ENCODE measurements at places on chromosomes 1 and 21. TPM values are rescaled to one million over a fixed set of nuclear protein-coding genes. Genes with fewer than 3 reads are reported as not detected.

The MSH4 gene
- total RNA-seq = 0.96 TPM

The SYCP1 gene
- total RNA-seq = not detected

The AMPD1 gene
- not detected for total RNA-seq

- H3K4me1 ChIP-seq = no peaks in the 10 kb centered on the region
- H3K27ac ChIP-seq = no peak overlapping the region
- no peak for DNase-seq
- no peak overlapping the region for H3K4me3 ChIP-seq
- no peaks in the 10 kb centered on the region for H3K27me3 ChIP-seq
- peaks cover 4% of the 10 kb centered on the region for H3K36me3 ChIP-seq
These were observed 55.2 kb downstream of the MRPL37 start for GRCh38 chr1:54255026-54255702.

- no peak overlapping the region for H3K27ac ChIP-seq
- H3K36me3 ChIP-seq = peaks cover 5% of the 10 kb centered on the region
- peak; percentile 49 for DNase-seq
- H3K4me3 ChIP-seq = no peak overlapping the region
- peaks cover 19% of the 10 kb centered on the region for H3K4me1 ChIP-seq
These were observed 11.1 kb downstream of the FAAH start for GRCh38 chr1:46405197-46405555.

DNA sequence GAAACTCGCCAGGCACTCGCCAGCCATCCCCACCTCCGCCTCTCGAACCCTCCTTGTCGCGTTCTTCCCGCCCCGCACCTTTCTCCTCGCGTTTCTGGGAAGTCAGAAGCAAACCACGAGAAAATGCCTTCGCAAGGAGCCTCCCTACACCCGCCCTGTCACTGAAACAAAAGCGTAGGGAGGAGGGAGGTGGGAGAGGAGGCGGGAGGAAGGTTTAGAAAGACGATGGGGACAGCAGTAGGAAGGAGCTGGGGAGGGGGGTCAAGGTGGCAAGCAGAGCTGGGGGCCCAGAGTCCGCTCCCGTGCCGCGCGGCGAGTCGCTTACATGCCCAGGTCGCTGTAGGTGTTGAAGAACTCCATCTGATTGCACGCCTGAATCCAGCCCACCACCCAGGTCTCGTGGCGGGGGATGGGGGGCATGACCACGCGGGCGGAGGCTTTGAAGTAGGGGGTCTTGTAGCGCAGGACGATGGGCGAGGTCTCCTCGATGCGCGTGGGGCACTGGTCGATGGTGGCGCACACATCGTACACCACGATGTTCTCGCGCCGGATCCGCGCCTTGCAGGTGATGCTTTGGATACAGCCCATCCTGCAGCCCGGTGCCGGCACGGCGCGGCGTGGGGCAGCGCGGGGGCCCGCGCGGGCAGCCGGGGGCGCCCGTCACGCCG, 1.0 kb downstream of the FAM78B start:
- no peaks in the 10 kb centered on the region for H3K27me3 ChIP-seq
- no peaks in the 10 kb centered on the region for H3K36me3 ChIP-seq
- DNase-seq = no peak
- no peak overlapping the region for H3K27ac ChIP-seq
- H3K4me1 ChIP-seq = peaks cover 14% of the 10 kb centered on the region
- peak overlapping the region; percentile 61 for H3K4me3 ChIP-seq

GRCh38 chr1:153190373-153190772, 12.9 kb upstream of the LELP1 start:
- H3K27me3 ChIP-seq = peaks cover 22% of the 10 kb centered on the region
- DNase-seq = no peak
- no peaks in the 10 kb centered on the region for H3K4me1 ChIP-seq
- no peaks in the 10 kb centered on the region for H3K36me3 ChIP-seq

- no peaks in the 10 kb centered on the region for H3K4me1 ChIP-seq
- H3K27me3 ChIP-seq = no peaks in the 10 kb centered on the region
- H3K4me3 ChIP-seq = no peak overlapping the region
- H3K36me3 ChIP-seq = no peaks in the 10 kb centered on the region
- no peak for DNase-seq
- H3K27ac ChIP-seq = no peak overlapping the region
These were observed 121.8 kb upstream of the SPAG17 start for GRCh38 chr1:118306851-118307250.

DNA sequence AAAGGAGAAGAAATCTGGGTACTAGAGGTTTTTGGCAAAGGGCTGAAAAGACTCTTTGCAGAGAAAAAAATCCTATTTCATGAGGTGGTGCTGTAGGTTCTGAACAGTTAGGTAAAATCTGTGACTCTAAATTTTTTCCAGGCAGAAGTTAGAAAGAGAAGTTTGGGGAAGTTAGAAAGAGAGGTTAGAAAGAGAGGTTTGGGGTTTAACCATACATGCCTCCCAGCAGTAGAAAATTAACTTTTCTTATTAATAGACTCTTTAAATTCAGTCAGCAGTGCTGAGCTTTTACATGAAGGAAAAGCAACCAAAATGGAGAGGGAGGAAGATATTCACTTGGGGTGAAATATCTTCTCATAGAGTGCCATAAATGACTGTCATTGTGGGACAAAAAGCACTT, 12.2 kb downstream of the AMY1C start:
- H3K27me3 ChIP-seq = no peaks in the 10 kb centered on the region
- no peak overlapping the region for H3K27ac ChIP-seq
- no peaks in the 10 kb centered on the region for H3K4me1 ChIP-seq
- no peak overlapping the region for H3K4me3 ChIP-seq
- no peaks in the 10 kb centered on the region for H3K36me3 ChIP-seq

DNA sequence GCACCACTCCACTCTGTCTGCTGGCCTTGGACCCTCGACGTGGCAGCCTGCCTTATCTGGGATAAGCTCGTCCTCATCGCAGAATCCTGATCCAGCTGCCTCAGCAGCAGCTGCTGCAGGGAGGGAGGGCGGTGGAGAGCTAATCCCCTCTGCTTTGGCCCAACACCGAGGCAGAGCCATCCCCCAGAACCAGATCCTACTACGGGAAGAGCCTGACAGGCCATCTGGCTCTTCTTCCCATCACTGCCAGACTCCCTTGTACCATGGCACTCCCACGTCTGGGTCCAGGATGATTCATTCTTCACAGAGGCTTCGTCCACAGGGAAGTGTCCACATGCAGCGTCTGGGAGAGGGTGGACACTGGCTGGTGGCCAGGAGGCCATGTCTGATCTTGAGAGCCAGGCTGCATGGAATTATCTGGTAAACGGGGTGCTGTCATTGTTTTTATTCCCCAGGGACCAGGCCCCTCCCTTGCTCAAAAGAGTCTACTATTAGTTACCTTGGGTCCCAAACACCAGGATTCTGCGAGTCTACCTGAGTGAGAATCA, 14.6 kb upstream of the PKP1 start:
- no peak for DNase-seq
- no peaks in the 10 kb centered on the region for H3K27me3 ChIP-seq
- H3K27ac ChIP-seq = no peak overlapping the region
- H3K4me3 ChIP-seq = no peak overlapping the region
- no peaks in the 10 kb centered on the region for H3K36me3 ChIP-seq
